ENCODE measurements at places on chromosomes 12 and 14. TPM values are rescaled to one million over a fixed set of nuclear protein-coding genes. Genes with fewer than 3 reads are reported as not detected.

The DIO2 gene
- 66.0 TPM for total RNA-seq

The PXMP2 gene
- 19.2 TPM for total RNA-seq

The ANKRD33 gene
- not detected for total RNA-seq

The TPH2 gene
- not detected for total RNA-seq

The HCFC2 gene
- total RNA-seq: 30.5 TPM

The CLEC2D gene
- 4.6 TPM for total RNA-seq

The SLCO1B3 gene
- not detected for total RNA-seq

The OR4E2 gene
- not detected for total RNA-seq

The PNP gene
- total RNA-seq: 14.7 TPM

The MAP1LC3B2 gene
- total RNA-seq: not detected

The SLC6A13 gene
- not detected for total RNA-seq

Data from fibroblast of the aortic adventitia (primary cell).